ENCODE measurements at places on chromosomes 2 and 18. TPM values are rescaled to one million over a fixed set of nuclear protein-coding genes. Genes with fewer than 3 reads are reported as not detected.

DNA sequence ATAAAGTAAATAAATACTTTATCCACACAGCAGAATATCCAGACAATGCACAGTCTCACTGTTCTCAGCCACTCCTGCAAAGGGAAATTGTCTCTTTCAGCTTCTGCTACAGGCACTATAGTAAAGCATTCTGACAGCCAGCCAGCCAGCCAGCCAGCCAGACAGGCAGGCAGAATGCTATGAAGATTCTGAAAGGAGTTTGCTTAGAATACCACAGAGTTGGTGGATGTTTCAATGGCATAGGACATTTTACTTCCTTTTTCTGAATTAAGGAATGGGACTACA is 116.1 kb upstream of the CYP26B1 start:
- H3K4me3 ChIP-seq = no peak overlapping the region
- no peak overlapping the region for H3K27ac ChIP-seq
- no peaks in the 10 kb centered on the region for H3K4me1 ChIP-seq

DNA sequence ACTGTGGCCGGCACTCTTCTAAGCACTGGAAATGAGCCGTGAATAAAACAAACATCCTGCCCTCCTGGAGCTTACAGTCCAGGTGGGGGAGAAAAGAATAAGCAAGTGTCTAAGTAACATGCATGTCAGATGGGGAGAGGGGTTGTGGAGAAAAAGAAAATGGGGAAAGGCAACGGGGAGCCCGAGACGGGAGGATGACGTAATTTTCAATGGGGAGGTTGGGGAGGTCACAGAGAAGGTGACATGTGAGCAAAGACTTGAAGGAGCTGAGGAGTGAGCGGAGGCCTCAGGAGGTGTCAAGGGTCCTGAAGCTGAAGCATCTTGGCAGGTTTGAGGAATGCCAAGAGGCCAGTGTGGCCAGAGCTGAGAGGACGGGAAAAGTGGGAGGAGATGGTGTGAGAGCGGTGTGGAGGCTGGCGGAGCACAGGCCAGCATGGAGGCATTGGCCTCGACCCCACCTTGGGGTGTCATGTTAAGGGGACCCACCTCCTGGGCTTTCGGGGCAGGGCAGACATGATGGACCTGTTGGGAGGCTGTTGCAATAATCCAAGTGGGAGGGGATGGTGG is 15.0 kb upstream of the NTSR2 start:
- H3K36me3 ChIP-seq = no peaks in the 10 kb centered on the region
- DNase-seq = no peak
- H3K27me3 ChIP-seq = no peaks in the 10 kb centered on the region
- no peak overlapping the region for H3K27ac ChIP-seq

- H3K27me3 ChIP-seq = no peaks in the 10 kb centered on the region
- H3K36me3 ChIP-seq = no peaks in the 10 kb centered on the region
- no peak overlapping the region for H3K27ac ChIP-seq
- DNase-seq = no peak
- H3K4me1 ChIP-seq = no peaks in the 10 kb centered on the region
Measured at GRCh38 chr2:143282684-143283083, 153.5 kb downstream of the ARHGAP15 start.

DNA sequence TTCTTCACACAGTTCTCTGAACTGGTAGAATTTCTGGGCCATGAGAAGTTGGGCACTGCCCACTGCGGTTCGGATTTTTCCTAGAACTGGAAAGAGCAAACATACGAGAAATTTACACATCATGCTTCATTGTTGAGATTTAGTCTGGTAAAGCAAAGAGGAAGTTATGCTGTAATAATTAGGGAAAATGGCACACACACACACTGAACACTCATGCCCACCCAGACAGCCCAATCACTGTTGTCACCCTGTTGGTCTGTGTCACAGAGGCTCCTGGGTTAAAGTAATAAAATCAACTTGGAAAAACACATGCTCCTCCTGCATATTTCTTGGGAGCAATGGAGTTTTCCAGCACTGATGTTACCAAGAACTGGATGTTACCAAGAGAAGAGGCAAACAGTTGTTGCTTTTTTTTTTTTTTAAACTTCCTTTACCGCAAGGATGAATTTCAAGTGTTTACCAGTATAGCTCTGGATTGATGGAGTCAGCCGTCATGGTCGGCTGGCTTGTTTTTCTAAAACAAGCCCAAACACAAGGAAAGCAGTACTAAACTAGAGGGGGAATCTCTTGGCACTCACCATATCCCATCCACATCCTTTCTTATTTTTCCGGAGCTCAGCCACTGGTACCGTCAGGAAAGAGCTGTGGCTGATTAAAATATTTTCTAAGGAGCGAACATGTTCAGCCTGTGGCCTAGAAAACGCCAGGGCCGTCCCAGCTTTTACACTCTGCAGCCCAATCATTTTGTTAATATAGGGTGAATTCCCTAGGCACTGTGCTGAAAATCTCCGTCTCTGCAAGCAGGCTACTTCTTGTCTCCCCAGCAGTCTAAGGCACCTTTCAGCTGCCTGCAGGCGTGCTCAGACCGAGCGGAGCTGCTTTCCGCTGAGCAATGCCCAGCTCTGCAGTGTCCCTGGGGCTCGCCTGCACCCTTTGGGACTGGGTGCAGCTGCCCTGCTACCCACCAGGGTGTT is 58.9 kb downstream of the TGIF1 start:
- H3K36me3 ChIP-seq = no peaks in the 10 kb centered on the region
- no peaks in the 10 kb centered on the region for H3K4me1 ChIP-seq
- no peak for DNase-seq
- H3K4me3 ChIP-seq = no peak overlapping the region
- H3K27ac ChIP-seq = no peak overlapping the region
- H3K27me3 ChIP-seq = no peaks in the 10 kb centered on the region

DNA sequence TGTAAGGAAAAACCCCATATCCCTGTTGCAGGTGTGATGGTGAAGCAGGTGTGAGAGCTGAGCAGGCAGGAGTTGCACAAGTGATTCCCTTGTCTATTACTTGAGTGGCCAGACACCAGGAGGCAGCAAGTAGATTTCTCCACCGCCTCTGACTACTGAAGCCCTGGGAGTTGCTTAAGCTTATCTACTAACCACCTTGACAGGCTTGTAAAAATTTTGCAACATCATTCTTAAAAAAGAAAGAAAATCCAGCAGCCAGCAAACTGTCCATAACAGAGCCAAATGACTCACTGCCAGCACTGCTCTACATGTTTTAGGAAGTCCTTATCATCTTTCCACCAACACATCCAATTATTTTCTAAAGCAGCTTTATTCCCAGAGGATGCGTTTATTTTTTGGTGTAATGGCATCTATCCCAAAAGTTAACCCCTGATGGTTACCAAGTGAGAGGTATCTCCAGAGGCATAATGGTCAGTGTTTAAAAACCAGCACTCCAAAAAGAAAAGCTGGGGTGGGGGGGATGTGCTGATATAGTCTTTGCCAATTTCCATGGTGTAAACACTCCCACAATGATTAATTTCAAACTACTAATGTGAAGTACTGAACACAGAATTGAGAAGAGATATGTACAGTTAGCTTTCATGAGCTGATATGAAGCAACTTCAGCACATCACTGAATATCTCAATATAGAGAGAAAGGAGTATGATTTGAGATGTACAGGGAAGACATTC is 16.3 kb upstream of the GPR39 start:
- no peak overlapping the region for H3K27ac ChIP-seq
- H3K27me3 ChIP-seq = no peaks in the 10 kb centered on the region
- DNase-seq = no peak
- no peak overlapping the region for H3K4me3 ChIP-seq
- H3K36me3 ChIP-seq = no peaks in the 10 kb centered on the region
- H3K4me1 ChIP-seq = no peaks in the 10 kb centered on the region

DNA sequence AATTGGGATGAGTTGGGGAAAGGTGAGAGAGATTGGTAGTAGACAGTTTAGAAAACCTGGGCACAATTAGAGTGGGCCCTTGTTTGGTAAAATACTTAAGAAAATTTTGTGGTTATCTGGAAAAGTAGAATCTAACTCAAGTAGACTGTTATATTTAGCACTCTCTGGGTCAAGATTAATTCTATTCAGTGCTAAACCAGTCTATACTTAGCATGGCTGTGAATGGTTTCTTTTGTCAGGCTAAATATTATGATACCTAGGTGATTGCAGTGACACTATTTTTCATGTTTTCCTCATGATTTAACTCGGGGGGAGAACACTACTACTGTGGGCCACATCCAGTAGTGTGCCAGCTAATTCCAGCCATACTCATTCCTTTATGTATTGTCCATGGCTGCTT is 58.9 kb downstream of the KIAA1328 start:
- H3K36me3 ChIP-seq = no peaks in the 10 kb centered on the region
- no peak overlapping the region for H3K4me3 ChIP-seq
- no peaks in the 10 kb centered on the region for H3K27me3 ChIP-seq
- H3K27ac ChIP-seq = no peak overlapping the region
- no peaks in the 10 kb centered on the region for H3K4me1 ChIP-seq
- no peak for DNase-seq

- H3K4me1 ChIP-seq = no peaks in the 10 kb centered on the region
- no peaks in the 10 kb centered on the region for H3K27me3 ChIP-seq
Measured at GRCh38 chr18:65737471-65737955, 13.3 kb upstream of the CDH7 start.

- no peaks in the 10 kb centered on the region for H3K36me3 ChIP-seq
- no peak overlapping the region for H3K4me3 ChIP-seq
- H3K4me1 ChIP-seq = no peaks in the 10 kb centered on the region
- H3K27me3 ChIP-seq = no peaks in the 10 kb centered on the region
- DNase-seq = no peak
Measured at GRCh38 chr18:44323125-44323524, 357.6 kb upstream of the SETBP1 start.

- no peaks in the 10 kb centered on the region for H3K4me1 ChIP-seq
- H3K27me3 ChIP-seq = peaks cover 3% of the 10 kb centered on the region
- H3K36me3 ChIP-seq = no peaks in the 10 kb centered on the region
- DNase-seq = no peak
- H3K27ac ChIP-seq = no peak overlapping the region
Measured at GRCh38 chr18:12242658-12243260, 11.4 kb upstream of the CIDEA start.

DNA sequence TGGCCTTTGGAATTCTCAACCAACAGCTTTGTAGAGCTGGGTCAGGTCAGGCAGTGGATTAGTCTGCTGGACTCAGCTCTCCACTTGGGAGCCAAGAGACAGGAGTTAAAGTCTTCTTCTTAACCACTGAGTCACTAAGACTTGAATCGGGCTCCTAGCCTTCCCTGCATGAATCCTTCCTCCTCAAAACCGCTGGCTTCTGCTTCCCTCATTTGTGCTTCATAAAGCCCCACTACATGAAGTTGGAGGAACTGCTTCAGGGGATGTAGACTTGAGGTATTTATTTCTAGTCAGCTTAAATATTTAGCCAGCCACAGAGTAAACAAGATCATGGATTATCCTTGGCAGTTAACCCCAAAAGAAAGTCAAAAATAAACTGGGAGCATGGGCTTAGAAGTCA is 536.3 kb upstream of the TNP1 start:
- no peak overlapping the region for H3K4me3 ChIP-seq
- no peaks in the 10 kb centered on the region for H3K36me3 ChIP-seq
- H3K27me3 ChIP-seq = peaks cover 22% of the 10 kb centered on the region
- no peak overlapping the region for H3K27ac ChIP-seq
- DNase-seq = no peak

DNA sequence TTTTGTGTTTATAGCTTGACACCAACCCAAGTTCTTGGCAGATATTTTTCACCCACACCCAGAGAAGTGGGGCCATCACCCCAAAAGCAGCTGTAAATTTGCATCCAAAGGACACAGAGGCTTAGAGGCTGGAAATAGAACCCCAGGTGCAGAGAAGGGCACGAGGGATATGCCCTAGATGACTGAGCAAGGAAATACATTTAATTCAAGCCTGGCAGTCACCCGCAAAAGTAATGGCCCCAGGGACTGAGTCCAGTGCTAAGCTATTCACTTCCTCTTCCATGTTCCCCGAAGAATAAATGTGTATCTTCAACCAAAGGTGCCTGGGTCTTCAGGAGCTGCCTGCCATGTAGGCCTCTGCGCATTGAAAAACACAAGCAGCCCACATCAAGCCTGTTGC is 14.0 kb upstream of the REG3G start:
- no peaks in the 10 kb centered on the region for H3K4me1 ChIP-seq
- H3K36me3 ChIP-seq = no peaks in the 10 kb centered on the region
- no peak overlapping the region for H3K4me3 ChIP-seq

DNA sequence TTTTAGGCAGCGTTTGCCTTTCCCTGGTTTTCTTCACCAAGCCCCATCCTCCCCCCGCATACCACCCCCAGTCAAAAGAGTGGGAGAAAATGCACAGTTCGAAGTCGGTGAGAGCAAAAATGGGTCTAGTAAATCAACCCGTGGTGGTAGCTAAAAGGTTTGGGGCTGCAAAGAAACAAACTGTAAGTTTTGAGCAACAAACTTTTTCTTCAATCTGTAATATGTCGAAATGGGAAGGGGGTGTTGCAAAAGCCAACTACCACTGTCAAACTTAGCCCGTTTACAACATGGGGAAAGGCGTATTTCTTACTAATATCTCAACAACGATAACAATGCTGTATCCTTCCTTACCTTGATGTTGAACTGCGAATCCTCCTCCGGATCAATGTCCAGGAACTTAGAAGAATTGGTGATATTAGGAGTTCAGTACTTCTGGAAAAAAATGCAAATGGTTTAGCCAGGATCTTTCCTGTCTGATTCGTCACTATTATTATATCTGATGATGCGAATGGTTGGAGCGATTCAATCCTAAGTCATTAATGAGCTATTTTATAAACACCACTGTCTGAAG is 2.4 kb upstream of the SATB2 start:
- peak; percentile 22 for DNase-seq
- peaks cover 5% of the 10 kb centered on the region for H3K4me1 ChIP-seq
- H3K27me3 ChIP-seq = no peaks in the 10 kb centered on the region
- H3K4me3 ChIP-seq = peak overlapping the region; percentile 72
- H3K36me3 ChIP-seq = no peaks in the 10 kb centered on the region
- peak overlapping the region; percentile 98 for H3K27ac ChIP-seq

GRCh38 chr2:1729242-1729641 is 15.1 kb downstream of the PXDN start:
- H3K4me3 ChIP-seq = no peak overlapping the region
- DNase-seq = no peak
- no peaks in the 10 kb centered on the region for H3K27me3 ChIP-seq

GRCh38 chr18:34773961-34774766 is 64.1 kb downstream of the DTNA start:
- 0 out of 2 replicates have a peak, but pooled peaks cover 4% of the 10 kb centered on the region for H3K4me1 ChIP-seq
- H3K36me3 ChIP-seq = no peaks in the 10 kb centered on the region
- H3K27ac ChIP-seq = no peak overlapping the region
- H3K4me3 ChIP-seq = no peak overlapping the region

- no peak overlapping the region for H3K27ac ChIP-seq
- no peaks in the 10 kb centered on the region for H3K4me1 ChIP-seq
- 0 out of 2 replicates have a peak, but pooled peaks cover 3% of the 10 kb centered on the region for H3K27me3 ChIP-seq
- no peak for DNase-seq
- H3K36me3 ChIP-seq = no peaks in the 10 kb centered on the region
Measured at GRCh38 chr2:239611222-239611795, 210.5 kb upstream of the HDAC4 start.

Gene WNT6
- total RNA-seq = 1.4 TPM

Gene TEX44
- total RNA-seq = not detected

Gene CHRNA1
- not detected for total RNA-seq

Gene FAM110C
- 20.3 TPM for total RNA-seq
